HuH-7 (cell line): ENCODE measurements at places on chromosomes 12 and 14.
A peak's percentile ranks its signal among the peaks of the same experiment; 100 is the strongest.

DNA sequence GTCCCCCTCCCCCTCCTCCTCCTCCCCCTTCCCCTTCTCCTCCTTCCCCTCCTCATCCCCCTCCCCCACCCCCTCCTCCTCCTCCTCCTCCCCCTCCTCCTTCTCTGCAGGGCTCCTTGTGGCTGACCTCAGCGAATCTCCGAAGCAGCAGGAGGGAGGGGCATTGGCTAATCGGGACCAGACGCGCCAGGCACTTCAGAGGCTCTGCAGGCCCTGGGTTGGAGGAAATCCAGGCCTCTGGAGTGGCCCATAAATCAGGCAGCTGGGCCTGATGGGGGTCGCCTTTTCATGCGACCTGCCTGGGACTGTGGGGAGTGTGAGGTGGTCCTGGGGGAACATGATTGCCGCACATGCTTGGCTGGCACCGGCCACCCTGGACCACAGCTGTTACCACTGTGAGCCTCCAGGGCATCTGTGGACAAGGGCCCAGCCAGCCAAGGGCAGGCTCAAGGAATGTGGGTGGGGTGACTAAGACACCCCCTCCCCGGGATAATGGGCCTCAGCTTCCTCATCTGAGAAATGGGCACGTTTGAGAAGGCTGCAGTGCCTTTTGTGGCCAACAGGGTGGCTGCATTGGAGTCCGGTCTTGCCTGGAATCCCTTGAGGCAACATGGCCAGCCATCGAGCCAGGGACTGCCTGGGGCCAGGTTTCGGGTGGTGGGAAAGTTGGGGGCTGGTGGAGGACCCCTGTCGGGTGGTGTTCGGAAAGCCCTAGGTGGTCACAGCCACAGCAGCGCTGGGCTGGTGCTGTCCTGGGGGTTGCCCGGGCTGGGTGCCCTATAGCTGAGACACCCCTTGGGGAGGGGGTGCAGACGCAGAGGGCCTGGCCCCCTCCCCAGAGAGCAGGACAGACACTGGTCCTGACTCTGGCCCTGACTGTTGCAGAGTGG, 12.0 kb downstream of the KIF26A start:
- no peak for DNase-seq

DNA sequence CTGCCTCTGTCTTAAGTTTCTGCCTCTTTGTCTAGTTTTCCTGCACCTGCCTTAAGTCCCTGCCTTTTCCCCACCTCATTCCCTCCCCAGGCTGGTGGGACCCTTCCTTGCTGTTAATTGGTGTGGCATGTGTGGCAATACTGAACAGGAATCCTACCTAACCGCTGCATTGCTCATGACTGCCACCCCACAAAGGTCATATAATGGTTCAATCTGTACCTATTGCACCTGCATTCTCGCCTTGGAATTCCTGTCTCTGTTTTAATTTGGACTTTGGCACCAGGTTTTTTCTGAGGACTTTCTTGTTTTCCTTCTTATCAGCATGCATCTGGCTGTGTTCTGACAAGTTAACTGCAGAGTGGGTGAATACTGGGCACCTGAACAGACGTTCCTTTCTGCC, 966.2 kb upstream of the TMEM132C start:
- no peak for DNase-seq

- no peak for DNase-seq
These were observed 98.1 kb upstream of the NCOR2 start for GRCh38 chr12:124665511-124665910.

DNA sequence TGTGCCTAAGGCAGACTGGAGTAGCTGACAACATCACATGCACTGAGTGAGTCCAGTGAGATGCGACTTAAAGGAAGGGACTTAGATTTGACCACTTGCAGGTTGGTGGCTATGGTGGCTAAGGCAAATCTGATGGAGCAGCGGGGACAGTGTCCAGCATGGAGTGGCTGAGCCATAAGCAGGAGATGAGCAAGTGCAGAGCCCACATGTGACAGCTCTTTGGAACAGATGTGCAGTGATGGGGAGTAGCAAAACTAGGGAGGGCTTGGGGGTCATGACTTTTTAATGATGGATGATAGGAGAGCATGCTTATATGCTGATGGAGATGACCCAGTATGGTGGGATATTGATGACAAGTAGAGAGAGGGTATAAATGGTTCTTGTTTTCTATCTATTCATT, 80.2 kb downstream of the PELI2 start:
- no peak for DNase-seq

DNA sequence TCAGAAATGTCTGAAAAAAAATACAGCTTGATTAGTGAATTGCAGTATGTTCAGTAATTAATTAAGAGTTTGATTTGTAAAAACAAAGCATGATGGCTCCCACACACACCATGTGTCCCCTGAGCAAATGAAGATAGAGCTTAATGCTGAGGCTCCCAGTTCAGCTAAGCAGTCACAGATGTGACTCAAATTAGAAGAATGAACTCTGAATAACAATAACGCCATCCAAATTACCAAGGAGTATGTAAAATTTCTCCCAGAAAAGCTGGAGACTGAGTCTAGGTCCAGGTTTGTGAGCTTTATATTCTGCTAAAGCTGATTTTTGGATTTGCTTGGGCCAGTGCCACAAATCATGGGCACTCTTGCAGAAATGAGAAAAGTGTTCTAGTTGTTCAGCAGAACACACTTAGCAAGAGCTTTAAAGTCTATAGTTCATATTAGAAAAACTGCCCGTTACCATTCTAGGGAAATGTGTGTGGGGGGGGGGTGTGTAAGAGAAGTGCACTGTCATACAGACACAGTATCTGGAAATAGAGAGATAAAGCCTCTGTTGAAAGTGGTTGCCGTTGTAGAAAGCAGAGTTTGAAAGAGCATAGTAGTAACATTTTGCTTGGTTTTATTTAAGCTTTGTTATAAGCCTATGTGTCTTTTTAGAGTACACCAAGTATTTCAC, 253.1 kb downstream of the BCAT1 start:
- DNase-seq: no peak

GRCh38 chr14:77991128-77991772, 178.9 kb upstream of the NRXN3 start:
- no peak for DNase-seq

GRCh38 chr12:109763201-109763841, 49.7 kb downstream of the FAM222A start:
- no peak for DNase-seq

DNA sequence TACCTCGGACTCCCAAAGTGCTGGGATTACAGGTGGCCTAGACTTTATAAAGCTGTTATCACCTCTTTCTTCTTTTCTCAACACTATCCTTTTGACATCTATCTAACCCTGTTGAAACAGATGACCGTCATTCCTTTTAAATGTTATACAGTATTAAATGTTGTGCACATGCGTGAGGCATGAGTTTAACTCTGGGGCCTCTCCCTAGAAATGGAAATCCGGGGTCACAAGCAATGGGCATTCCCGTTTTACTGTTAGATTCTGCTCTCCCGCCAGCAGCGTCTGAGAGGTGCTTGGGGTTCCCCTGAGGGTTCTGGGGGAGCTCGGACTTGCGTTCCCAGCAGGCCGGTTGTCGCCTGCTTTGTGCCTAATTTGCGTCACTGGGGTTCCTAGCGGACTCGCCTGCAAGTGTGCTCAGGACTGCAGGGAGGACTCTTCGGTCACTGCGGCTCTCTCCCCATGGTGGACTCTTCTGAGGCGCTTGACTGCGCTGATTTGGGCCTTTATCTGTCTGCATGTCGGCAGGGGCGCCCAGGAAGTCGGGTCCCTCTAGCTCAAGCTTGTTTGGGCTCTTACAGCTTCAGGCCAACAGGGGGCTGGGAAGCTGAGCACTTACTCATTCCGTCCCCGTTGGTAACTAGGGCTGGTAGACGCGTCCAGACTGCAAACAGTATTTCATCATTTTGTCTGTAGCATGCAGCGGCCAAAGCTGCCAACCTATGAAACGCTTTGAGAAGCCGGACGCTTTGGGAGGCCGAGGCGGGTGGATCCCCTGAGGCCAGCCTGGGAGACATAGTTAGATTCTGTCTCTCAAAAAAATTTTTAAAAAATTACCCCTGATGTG, 1.2 kb upstream of the RAN start:
- DNase-seq: peak; percentile 86

DNA sequence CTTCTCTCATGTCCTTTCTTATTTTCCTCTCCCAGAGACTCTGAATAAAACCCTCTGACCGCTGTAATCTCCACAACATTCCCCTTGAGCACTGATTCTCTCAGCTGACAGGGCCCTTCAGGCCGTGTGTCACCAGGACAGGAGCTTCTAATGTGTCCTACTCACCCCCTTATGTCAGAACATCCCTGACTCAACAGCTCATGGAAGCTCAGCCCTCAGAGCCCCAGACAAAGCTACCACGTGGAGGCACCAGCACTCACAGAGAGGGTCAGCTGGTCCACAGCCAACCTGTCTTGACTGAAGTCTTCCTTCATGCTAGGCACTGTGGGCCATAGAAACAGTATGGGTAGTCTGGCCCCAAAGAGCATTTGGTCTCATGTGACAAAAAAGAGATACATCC, 49.8 kb downstream of the SMUG1 start:
- no peak for DNase-seq

GRCh38 chr14:74649167-74649566, 37.1 kb upstream of the LTBP2 start:
- no peak for DNase-seq

- DNase-seq: no peak
These were observed 36.5 kb downstream of the SSH1 start for GRCh38 chr12:108820707-108821406.

DNA sequence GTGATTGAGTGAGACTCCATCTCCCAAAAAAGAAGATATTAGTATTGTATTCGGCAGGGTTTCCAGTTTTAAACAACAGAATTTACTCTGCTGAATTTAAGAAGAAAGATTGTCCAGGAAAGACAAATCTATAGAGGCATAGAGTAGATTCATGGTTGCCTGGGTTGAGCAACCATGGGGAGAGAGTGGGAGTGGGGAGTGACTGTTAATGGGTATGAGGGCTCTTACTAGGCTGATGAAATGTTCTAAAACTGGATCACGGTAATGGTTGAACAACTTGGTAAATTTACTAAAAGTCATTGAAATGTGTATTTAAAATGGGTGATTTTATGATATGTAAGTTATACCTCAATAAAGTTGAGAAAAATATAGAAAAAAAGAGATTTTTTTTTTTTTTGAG, 13.9 kb upstream of the C12orf76 start:
- no peak for DNase-seq
